ENCODE measurements at places on chromosomes 2 and 18.

DNA sequence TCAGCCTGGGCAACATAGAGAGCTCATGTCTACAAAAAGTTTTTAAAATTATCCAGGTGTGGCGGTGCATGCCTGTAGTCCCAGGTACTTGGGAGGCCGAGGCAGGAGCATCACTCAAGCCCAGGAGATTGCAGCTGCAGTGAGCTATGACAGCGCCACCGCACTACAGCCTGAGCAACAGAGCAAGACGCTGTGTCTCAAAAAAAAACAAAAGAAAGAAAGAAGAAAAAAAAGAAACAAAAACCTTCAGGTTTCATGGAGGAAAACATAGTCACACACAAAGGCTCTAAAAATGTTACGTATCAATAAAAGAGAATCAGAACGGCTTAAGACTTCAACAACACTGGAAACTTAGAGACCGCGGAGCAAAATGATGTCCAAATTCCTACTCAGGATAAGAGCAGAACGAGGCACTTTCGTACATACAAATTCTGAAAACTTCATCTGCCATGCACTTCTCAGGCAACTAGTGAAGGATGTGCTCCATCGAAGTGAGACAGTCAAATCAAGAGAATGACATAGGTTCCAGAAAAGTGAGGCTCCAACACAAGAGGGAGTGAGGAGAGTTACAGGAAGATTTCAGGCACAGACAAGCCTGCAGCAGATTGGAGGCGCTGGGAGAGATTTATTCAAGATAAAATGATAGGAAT is 4.4 kb downstream of the HDLBP start:
- DNase-seq: no peak

- no peak for DNase-seq
These were observed 40.7 kb downstream of the DNER start for GRCh38 chr2:229673676-229674075.

DNA sequence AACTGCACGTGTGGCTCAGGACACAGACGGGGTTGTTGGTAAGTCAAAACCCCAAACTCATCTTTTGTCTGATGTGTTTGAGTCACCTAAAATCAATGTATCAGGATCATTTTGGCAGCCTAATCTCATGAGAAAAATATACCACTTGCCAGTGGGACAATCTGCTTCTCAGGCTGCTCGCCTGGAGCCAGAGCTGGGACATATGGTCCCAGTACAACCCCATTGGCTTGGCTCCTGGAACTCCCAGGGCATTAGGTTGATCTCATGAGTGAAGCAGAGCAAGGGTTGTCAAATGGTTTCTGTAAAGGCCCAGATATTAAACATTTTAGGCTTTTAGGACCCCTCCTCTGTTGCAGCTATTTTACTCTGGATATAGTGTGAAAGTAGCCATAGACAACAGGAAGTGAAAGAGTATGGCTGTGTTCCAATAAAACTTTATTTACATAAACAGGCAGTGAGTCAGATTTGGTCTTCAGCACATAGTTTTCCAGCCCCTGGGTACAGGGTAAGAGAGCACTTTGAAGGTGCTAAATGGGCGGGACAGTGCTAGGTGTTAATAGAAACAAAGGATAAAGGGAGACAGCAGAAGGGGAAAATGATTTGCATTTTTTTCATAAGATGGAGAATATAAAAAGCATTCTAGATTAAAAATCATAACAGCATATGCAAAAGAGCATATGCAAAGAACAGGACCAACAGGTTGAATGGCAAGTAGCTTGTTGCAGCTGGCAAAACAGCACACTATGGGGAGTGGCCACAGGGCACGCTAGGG is 290.8 kb downstream of the KCNS3 start:
- no peak for DNase-seq

DNA sequence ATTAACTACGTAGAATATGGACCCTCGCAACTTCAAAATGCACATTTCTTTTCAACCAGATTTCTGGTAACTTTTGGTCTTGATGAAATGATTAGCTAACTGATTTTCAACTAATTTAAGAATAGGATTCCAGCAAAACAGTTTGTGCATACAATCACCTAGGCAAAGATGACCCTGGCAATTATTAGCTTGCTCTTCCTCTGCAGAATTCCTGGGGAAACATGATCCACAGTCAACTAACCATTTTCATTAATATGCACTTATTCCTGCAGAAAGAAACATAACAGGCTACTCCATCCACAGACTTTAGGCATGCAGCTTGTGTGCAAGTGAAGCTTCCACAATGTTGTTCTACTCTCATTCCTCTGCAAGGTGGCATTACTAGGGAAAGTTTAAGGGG is 1150.8 kb upstream of the FANCL start:
- no peak for DNase-seq

Measured in stimulated activated effector memory CD8-positive, alpha-beta T cell treated with anti-CD3 and anti-CD28 coated beads, Interleukin-12 subunit alpha, Interleukin-12 subunit beta, amount 100 ng/mL, for 72 hours (primary cell).